Suprapubic skin (tissue), 4 donors: ENCODE measurements at places on chromosomes 2 and 18. TPM values are rescaled to one million over a fixed set of nuclear protein-coding genes. Genes with fewer than 3 reads are reported as not detected.

RPS27A gene
- 1,711 TPM for total RNA-seq

EMILIN2 gene
- 6.0 TPM for total RNA-seq

CHRNA1 gene
- not detected for total RNA-seq

AOX1 gene
- 20.1 TPM for total RNA-seq

C2orf81 gene
- total RNA-seq: 2.1 TPM

MCM6 gene
- 6.7 TPM for total RNA-seq

TMEM169 gene
- not detected for total RNA-seq

ANTXR1 gene
- 35.5 TPM for total RNA-seq

GRCh38 chr2:178204977-178205376, 10.7 kb downstream of the OSBPL6 start:
- DNase-seq: no peak

GRCh38 chr18:46468426-46469180, 188.4 kb downstream of the LOXHD1 start:
- DNase-seq: no peak

- no peak for DNase-seq
These were observed 224.3 kb downstream of the NDUFA10 start for GRCh38 chr2:239800785-239801386.

DNA sequence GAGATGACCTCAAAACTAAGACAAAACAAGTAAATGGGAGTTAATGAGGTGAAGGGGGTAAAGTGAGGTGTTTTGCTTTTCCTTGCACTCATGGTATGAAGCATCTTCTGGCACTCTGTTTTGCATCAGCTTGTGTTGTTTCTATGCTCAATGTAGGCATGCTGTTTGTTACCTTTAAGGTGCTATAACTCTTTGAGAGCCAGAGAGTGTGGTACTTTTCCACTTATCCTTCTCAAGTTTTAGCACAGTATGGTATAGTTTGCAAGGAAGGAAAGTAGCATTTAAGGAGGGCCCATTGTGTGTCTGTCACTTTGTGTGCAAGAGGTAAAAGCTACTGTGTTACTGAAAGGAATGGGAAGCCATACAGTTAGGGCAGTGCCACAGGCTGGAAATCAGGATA, 17.5 kb upstream of the CXCR4 start:
- DNase-seq: no peak

- DNase-seq: no peak
These were observed 69.2 kb downstream of the SS18 start for GRCh38 chr18:26021061-26021754.

GRCh38 chr2:154882725-154883124, 184.2 kb downstream of the KCNJ3 start:
- DNase-seq: no peak

- DNase-seq: no peak
These were observed 131.7 kb downstream of the GCA start for GRCh38 chr2:162475661-162476060.

GRCh38 chr2:239554766-239555570, 154.1 kb upstream of the HDAC4 start:
- DNase-seq: peak; percentile 38

- DNase-seq: no peak
These were observed at the start of gene DSC1 for GRCh38 chr18:31162825-31163435. TSS of gene DSC1 (minus strand) at chr18:31162856. CDS start at chr18:31162594, 262 bp downstream.

- peak; percentile 80 for DNase-seq
These were observed 2.6 kb downstream of the ZNF521 start for GRCh38 chr18:25349131-25349925.

DNA sequence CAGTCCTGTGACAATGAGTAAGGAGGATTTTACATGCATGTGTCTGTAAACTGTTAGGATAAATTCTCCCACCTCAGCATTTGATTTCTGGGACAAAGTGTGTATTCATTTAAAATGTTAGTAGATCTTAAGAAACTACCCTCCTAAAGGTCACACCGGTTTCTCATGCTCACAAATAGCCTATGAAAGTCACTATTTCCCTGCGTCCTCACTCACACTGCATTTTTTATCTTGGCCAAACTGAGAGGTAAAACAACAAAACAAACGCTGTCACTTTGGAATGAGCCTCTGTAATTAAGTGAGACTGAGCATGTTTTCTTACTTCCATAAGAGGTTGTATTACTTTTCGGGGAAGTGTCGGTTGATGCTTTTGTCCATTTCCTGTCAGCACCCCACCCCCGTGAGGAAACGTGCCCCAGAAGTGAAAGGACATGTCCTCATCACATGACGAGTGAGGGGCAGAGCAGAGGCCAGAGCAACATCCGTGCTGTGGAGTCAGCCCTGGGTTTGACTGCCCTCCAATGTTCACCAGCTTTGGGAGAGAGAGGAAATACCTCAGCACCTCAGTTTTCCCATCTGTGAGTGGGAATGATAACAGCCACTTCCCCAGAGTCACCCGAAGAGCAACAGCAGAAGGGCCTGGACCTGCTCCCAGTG, 3.1 kb downstream of the GYPC start:
- DNase-seq: peak; percentile 86

- no peak for DNase-seq
These were observed 534.9 kb downstream of the SLC4A3 start for GRCh38 chr2:220162320-220162719.

DNA sequence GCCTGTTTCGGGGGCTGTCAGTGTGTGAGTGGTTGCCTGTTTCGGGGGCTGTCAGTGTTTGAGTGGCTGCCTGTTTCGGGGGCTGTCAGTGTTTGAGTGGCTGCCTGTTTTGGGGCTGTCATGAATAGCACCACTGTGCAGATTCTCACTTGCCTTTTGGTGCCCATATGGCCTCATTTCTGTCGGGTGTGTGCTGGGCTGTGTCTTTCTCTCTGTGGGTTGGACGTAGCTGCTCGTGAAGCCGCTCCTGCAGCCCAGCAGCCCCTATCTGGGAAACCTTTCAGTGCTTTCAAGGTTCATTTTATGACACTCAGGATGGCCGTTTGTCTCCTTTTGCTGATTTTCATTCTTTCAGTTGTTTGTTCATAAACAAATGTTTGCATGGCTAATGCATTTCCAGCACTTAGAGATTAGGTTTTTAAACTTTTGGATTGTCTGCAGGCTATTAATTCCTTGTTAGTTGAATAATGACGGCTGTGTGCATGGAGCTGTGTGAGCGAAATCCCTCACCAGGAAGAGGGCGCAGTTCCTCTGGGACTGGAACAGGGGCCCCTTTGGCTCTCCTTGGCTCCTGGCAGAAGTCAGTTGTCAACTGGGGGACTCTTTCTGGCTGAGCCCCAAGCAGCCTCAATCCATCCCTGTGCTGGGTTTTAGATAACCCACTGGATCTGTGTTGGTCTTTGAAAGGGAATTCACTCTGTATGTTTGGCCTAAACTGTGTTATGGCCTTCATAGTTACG, 10.8 kb downstream of the AGAP1 start:
- no peak for DNase-seq
